Naive thymus-derived CD8-positive, alpha-beta T cell (primary cell): ENCODE measurements at places on chromosomes 13 and 19.

DNA sequence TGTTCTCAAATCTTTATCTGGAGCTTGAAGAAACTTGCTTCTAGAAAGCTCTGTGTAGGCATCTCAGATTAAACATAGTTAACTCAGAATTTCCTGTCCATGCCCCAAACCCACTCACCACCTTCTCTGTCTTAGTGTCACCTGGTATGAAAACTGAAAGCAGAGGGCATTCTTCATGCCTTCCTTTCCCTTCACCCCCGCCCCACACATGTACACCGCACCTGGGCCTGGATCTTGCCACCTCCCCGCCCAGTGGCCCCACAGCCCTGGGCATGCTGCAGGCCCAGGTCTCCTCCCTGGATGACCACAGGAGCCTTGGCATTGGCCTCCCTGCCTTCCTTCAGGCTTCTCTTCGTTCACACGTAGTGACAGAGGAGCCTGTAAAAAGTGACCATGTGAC lies 15.8 kb downstream of the CFAP97D2 start:
- peak; percentile 13 for DNase-seq

DNA sequence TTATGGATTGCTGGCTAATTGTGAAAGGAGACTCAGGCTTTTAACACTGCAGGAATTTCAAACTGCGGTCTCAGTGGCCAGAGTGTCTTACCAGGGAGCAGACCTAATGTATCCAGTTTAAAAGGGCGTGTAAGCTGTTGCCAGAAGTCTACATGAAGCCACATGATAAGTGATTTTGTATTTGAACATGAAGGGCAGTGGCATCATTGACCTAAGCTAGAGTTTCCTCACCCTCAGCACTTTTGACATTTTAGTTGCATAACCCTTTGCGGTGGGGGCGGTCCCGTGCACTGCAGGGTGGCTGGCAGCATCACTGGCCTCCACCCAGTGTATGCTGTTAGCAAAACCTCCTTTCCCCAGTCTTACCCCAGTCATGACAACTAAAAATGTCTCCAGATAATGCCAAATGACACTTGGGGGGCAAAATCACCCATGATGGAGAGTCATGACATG lies 23.7 kb upstream of the GPR18 start:
- no peak for DNase-seq

DNA sequence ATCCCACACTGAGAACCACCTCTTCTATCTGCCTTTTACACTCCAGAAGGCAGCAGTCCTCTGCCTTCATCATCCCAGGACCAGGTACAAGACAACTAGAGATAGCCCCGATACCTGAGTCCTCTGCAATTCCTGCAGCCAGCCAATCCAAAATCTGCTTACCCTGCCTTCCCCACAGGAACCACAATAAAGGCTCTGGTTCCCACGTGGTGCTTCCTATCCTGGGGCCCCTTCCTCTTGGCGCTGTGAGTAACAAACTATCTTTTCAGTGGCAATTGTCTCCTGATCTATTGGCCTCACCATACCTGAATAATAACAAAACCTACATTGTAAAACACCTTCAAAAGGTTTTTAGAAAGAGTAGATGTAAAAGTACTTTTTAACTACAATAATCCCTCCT lies 63.1 kb downstream of the ZDHHC20 start:
- peak; percentile 43 for DNase-seq

DNA sequence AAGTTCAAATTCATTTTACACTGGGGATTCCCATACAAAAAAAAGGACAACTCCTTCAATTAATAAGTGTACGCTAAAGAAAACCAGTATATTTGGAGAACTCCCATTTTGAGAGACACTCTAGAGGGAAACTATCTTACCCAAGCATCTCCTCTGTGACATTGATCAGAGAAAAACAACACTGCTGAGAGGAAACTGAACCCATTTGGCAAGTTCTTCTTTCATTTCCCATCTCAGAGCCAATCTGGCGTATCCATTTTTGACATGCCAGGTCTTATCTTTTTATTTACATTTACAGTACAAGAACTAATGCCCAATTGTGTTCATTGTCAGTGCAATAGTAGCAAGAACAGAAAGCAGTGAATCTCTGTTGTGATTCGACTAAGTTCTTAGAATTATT lies 30.1 kb downstream of the LIG4 start:
- no peak for DNase-seq

GRCh38 chr13:77219401-77219800 lies 107.5 kb downstream of the MYCBP2 start:
- no peak for DNase-seq
